ENCODE measurements at places on chromosomes 4 and X.

- no peak for DNase-seq
Observed at GRCh38 chrX:16316331-16316730, 149.1 kb downstream of the MAGEB17 start.

DNA sequence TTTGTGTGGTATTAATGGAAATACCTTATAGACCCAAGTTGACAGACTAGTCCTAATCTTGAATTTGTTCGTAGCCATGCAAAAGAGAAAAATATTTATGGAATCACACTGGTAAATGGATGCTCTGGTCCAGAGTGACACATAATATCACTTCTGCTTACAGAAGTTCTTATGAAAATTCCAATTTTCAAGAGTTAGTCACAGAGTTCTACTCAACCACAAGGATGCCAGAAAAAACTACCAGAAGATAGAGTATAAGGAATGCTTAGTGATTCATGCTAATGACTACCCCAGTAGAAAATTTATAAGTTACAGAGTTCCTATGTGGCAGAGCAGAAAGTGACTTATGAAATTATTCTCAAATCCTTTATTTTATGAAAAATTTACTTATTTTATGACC is 1384.8 kb downstream of the FAM133A start:
- no peak for DNase-seq

- no peak for DNase-seq
Observed at GRCh38 chr4:37219990-37220389, 24.6 kb upstream of the NWD2 start.

DNA sequence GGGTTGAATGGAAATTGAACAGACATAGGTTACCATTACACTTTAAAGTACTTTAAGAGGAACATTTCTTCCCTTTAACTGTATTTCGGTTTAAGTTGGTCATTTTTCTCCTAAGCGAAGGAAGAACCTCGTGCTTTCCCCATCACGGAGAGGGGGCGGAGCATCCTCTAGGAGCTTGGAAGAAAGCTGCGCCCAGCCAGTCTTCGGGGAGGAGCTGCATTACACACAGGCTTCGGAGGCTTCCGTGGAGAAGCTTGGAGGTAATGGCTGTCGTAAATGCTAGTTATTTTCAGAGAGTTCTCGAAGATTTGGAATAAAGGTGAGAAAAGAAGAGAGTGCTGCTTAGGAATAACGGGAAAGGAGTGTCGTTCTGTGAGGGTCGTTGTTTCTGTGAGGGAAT is at the start of gene PWWP3B:
TSS of gene PWWP3B (plus strand) at position 199 of the 400 bp plus-strand sequence. CDS start 37,128 bp downstream, outside the sequence.
- DNase-seq: no peak

DNA sequence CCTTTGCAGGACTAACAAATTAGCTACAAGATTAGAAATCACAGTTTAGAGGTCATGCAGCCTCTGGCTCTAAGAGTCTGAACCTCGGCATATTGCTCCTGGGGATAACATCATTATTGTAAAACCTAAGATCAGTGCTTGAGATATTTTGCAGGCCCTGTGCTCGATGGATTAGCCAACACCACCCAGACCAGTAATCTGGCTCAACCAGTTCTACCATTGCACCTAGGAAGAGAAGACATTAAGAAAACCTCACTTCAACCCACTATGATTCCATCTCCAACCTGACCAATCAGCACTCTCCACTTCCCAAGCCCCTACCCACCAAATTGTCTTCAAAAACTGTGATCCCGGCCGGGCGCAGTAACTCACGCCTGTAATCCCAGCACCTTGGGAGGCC is 43.6 kb downstream of the WFS1 start:
- DNase-seq: no peak

- DNase-seq: no peak
Observed at GRCh38 chr4:5186271-5187064, 135.2 kb downstream of the STK32B start.

DNA sequence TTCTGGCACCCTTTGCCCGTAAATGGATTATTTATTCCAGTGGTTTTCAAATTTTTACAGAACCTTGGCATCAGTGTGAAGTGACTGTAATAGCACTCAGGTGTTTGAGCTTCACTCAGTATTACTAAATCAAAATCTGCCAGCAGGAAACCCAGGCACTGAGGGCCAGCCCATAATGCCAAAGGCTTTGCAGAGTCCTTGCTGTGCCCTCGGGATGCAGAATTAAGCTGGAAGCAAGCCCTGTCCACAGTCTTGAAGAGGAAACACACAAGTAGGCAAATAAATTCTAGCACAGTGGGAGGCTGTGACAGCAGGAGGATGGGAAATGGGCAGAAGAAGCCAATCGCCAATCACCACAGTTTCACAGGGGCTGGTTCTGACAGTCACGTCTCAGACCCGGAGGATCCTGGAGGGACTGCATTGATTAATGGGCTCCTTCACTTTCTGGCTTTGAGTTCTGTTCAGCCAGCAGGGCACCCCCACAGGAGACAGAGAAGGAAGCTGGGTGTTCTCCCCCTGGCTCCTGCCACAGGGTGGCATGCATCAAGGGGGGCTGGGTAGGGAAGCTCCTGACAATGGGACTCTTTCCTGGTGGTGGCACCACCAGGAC is 138.8 kb downstream of the MTNR1A start:
- DNase-seq: no peak

DNA sequence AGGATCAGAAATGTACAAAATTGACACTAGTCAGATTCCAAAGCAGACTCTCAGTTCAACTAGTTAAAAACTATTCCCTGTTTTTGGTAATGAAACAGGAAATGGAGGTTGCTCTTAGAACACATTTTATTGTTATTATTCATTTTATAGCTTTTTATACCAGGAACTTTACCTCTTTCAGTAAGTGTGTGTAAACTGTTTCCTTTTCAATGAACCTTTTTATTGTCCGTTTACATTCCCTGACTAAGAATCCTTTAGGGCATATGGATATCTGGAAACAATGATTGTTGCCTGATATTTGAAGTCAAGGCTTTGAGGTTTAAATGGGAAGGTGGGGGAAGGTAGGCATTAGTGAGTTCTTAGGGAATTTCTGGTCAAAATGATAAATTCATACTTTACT is 1511.4 kb downstream of the ADGRL3 start:
- no peak for DNase-seq

DNA sequence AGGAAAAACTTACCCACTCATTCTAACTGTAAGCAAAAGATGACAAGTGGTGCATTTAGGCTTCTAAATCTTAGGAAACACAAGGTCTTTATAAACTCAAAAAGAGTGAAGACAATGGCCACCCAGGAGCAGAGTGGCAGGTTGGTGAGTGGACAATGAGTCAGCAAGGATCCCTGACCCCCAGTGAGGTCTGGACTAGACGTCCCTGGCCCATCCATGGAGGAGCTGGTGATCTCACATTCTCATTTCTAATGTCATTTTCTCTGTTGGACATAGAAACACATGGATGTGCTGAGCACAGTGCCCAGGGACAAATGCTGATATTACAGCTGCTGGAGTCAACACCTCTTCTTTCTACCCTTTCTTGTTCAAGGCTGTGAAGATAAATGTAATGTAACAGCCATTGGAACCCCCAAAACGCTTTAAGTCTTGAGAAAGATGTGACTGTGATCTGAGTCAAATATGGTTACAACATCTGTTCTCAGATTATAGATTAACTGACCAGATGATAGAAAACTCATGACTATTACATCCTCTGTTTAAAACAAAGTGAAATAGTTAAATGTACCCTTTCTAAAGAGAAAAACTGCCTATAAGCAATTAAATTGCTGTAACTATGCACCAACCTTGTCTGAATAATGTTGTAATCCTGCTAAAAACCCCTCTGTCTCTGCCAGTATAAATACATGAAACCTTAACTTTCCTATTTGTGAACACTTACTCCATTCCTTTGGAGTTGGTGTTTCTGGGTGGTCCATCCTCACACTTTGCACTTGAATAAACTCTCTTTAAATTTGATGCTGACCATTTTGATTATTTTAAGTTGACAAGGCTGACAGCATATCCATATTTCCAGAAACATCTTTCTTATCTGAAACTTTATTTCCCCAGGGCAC is 92.7 kb downstream of the USP46 start:
- DNase-seq: no peak

GRCh38 chr4:145066063-145066501 is 31.9 kb downstream of the ANAPC10 start:
- DNase-seq: no peak

- DNase-seq: no peak
Observed at GRCh38 chrX:126575911-126576310, 23.3 kb upstream of the DCAF12L1 start.

DNA sequence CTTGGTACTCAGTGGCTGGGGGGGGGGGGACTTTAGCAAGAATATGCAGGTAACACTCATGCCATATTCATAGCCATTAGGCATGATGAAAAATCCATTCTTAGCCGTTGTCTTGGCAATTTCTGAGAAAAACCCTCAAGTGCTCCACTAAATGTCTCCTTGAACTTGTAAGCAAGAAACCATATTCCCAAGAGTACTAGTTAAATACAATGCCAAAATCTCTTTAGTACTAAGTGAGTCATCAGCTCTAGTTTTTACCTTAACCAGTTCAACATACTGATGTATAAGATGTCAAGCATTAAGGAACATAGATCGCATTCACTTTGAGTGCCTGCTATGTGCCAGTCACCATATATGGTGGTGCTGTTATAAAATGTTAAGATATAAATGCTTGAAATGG is 27.5 kb downstream of the UBE2D3 start:
- no peak for DNase-seq

GRCh38 chr4:152187693-152188092 is 348.2 kb downstream of the FBXW7 start:
- no peak for DNase-seq

DNA sequence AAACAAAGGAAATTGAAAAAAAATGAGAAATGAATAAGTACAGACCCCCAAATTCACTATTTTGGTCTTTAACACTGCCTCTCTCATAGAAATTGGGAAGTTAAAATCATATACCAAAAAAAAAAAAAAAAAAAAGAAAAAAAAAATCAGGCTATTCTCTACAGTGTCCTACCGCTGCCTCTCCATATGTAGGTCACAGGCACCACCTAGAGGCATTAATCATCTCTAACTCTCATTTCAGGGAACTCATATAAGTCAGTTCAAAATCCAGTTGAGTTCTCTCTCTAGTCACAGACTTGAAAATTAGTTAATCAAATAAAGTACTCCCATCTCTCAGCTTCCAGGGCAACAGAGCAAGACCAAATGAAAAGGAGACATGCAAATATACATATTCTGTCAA is 47.9 kb downstream of the COX18 start:
- no peak for DNase-seq

DNA sequence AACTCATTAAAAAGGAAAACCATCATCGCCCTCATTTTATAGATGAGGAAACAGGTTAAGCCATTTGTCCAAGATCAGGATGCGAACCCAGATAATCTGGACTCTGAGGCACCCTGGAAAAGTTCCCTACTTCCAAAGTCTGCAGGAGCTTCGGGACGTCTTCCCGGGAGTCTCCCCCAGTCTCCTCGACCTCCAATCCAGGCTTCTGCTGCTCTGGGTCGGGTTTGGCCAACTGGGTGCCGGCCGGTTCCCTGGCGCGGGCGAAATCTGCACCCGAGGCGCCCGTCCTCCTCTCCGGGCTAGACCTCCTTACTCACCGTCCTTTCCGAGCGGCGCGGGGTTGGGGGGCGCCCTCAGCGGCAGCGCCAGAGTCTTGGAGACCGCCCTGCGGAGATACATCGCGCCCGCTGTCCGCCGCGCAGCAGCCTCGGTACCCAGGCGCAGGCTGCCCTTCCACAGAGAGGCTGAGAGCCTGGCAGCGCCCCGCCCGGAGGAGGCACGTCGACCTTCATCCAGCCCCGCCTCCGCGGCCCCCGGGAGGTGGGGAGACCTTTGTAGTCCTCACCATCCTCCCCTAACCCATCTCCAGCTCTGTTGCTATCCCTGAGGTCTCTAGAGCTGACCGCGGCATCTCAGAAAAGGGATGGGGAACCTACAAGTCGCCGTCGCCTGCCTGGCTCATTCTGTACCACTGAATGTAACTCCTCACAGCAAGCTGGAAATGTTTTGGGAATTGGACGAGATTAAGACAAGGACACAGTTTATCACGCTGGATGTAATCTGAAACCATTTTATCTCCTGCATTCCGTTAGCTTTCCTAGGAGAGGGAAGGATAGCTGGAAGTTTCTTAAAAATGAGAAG is at the start of gene MGARP:
TSS of gene MGARP (minus strand) at position 466 of the 861 bp plus-strand sequence. CDS start at position 399, 67 bp downstream.
- no peak for DNase-seq

DNA sequence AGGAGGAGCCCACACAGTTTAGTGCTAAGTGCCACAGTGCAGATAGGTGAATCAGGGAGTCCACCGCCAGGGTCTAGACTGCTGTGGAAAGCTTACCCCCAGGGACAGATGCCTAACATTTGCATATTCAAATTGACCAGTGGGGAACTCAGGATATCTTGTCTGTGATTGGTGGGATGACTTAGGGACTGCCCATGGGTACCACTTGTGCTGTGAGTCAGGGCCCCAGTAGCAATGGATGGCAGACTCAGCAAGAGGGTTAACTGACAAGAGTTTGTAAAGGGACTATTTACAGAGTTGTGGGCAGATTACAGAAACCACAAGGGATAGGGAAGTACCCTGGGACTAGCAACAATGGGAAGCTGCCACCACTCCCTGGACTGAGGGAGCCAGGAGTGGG is 282.1 kb downstream of the BCOR start:
- no peak for DNase-seq

- DNase-seq: no peak
Observed at GRCh38 chr4:24624381-24624780, 40.0 kb upstream of the DHX15 start.

DNA sequence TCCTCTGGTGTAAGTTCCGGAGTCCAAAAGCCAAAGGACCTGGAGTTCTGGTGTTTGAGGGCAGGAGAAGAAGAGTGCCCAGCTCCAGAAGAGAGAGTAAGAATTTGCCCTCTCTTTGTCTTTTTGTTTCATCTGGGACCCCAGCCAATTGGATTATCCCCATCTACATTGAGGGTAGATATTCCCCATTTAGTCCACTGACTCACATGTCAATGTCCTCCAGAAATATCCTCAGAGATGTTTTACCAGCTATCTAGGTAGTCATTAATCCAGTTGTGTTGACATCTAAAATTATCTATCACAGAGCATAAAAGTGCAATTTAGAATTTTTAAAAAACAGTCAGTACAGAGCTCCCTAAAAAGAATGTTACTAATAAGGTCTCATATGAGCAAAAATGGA is 132.9 kb upstream of the TMEM47 start:
- no peak for DNase-seq

- DNase-seq: no peak
Observed at GRCh38 chrX:3263681-3264126, 82.7 kb downstream of the MXRA5 start.

- DNase-seq: no peak
Observed at GRCh38 chr4:24878636-24879016, 34.2 kb downstream of the CCDC149 start.

DNA sequence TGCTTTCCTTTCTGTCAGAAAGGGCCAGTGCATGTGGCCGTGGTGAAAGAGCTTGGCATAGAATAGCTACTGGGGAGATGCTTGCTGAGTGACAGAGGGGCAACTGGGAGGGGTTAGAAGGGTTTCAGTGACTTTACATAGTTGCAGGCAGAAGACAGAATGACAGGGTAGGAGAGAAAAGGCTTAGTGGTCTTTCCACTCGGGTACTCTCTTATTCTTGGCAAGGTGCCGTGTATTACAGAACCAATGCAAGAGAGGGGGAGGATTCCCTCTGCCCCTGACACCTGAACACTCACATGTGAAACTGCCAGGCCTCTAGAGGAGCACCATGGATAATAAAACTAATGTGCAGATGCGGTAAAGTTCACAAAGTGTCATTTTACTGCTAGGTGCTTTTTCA is 228.2 kb downstream of the MGST2 start:
- no peak for DNase-seq

- DNase-seq: no peak
Observed at GRCh38 chr4:180953572-180953971, 1289.6 kb upstream of the TENM3 start.

All from immature natural killer cell (primary cell).